ENCODE measurements at places on chromosomes 13 and 19.

GRCh38 chr19:18419699-18420460 is 682 bp downstream of the SSBP4 start:
- DNase-seq, result no peak

- no peak for DNase-seq
These were observed at the start of gene OR10H4 for GRCh38 chr19:15948223-15949058. Gene OR10H4, plus strand, starts transcription at chr19:15949008. Its CDS starts 0 bp downstream, at chr19:15949008.

GRCh38 chr13:62643799-62644524 is 1228.3 kb upstream of the PCDH20 start:
- DNase-seq, result no peak

- no peak for DNase-seq
These were observed 116.9 kb downstream of the DPF1 start for GRCh38 chr19:38107129-38107528.

GRCh38 chr13:107450931-107451330 is 764.4 kb downstream of the LIG4 start:
- DNase-seq, result no peak

DNA sequence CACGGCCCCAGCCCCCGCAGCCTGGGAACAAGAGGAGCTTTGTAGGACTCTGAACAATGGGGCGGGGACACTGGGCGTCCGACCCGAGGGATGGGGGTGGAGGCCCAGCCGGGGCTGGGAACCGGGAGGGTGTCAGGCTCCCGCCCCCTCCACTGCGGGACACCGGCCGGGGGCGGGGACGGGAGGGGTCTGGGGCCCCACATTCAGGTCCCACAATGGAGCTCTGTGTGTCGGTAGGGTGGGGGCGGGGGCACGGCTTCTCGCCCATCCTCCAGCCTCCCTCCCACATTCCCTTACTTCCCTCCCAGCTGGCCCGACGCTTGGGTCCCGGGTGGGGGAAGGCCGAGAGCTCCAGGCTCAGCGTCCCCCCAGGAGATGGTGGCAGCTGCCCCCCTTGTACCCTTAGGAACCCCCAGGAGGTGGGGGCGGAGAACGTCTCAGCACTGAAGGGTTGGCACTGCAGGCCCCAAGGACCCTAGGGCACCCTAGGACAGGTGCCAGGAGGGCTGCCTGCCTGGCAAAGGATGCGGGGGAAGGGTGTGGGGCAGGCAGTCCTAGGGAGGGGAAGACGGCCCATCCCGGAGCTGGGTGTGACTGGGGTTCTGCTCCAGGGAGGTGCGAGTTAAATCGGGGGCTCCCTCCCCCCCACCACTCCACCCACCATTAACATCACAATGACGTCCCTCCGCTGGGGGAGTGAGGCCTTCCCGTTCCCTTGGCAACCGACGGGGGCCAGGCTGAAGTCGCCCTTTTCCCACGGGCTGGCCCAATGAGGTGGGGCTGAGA is 5.3 kb downstream of the TTYH1 start:
- no peak for DNase-seq

GRCh38 chr19:22421797-22422196 is 349 bp downstream of the ZNF98 start:
- DNase-seq, result no peak

DNA sequence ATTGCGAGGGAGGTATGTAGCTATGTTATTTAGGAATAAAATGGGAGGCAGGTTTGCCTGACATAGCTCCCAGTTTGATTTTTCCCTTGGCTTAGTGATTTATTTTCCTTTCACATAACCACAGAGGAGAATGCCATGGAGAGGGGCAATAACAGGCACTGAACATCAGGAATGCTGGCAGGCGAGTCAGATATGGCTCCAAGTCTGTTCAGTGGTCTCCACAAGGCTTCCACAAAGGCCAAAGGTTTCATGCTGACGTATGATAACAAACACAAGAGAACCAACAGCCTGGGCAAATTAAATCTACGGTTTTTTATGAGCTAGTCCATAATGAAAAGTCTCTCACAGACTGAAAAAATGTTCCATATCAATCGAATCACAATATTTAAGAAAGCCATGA is 66.7 kb downstream of the SUCLA2 start:
- DNase-seq, result no peak

DNA sequence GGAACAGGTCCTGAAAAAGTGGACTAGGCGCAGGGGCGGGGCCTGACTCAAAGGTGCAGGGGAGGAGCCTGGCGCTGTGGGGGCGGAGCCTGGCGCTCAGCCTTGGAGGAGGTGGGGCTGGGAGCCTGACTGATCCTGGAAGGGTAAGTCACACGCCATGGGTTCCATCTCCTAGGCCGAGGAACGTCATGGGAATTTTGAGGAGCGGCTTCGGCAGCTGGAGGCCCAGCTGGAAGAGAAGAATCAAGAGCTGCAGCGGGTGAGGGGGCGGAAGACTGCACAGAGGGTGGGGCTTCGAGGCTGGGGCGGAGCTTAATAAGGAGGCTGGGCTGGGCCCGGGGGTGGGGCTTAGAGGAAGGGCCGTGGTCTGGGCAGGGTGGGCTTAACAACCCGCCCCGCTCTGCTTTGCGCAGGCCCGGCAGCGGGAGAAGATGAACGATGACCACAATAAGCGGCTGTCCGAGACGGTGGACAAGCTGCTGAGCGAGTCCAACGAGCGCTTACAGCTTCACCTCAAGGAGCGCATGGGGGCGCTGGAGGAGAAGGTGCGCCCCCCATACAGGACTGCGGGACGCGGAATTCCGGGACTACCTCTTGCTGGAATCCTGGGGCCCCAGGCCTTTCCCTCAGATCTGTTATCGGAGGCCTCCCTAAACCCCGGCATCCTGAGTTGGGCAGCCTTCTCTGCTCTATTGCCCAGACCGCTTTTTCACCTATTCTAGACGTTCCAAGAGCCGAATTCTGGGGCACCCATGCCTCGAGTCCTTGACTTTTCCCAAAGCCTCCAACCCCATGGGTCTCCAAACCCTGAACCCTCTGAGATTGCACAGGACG is 14.5 kb downstream of the PPFIA3 start:
- no peak for DNase-seq

GRCh38 chr19:49125025-49125731 is 5.8 kb downstream of the PPFIA3 start:
- DNase-seq, result no peak

DNA sequence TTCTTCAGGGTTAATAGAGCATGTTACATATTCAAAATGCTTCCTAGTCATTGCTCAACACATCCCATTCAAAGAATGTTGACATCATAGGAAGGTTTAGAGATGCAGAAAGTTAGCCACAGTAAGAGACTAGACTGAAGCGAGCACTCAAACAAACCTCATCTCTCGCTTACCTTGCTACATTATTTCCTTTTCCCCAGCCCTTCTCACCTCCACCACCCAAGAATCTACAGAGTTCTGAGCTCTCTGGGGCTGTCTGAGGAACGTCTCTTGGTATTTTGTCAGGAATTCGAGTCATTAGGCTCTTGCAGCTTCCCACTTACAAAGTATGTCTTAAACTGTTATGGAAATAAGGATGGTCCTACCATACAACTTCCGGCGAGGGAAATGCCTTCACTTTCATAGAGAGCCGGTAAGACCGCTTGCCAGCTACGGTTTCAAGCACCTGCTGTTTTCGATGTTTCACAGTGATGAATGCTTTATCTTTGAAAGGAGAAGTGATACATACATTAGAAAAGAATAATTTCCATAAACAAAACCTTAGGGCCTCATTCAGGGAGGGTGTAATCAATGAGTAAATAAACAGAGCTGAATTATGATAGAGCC is 65.1 kb downstream of the FLT1 start:
- DNase-seq, result no peak

GRCh38 chr13:50167967-50168366 is 152.7 kb downstream of the KCNRG start:
- no peak for DNase-seq

GRCh38 chr19:55490478-55491432 is 2.5 kb downstream of the SSC5D start:
- no peak for DNase-seq

DNA sequence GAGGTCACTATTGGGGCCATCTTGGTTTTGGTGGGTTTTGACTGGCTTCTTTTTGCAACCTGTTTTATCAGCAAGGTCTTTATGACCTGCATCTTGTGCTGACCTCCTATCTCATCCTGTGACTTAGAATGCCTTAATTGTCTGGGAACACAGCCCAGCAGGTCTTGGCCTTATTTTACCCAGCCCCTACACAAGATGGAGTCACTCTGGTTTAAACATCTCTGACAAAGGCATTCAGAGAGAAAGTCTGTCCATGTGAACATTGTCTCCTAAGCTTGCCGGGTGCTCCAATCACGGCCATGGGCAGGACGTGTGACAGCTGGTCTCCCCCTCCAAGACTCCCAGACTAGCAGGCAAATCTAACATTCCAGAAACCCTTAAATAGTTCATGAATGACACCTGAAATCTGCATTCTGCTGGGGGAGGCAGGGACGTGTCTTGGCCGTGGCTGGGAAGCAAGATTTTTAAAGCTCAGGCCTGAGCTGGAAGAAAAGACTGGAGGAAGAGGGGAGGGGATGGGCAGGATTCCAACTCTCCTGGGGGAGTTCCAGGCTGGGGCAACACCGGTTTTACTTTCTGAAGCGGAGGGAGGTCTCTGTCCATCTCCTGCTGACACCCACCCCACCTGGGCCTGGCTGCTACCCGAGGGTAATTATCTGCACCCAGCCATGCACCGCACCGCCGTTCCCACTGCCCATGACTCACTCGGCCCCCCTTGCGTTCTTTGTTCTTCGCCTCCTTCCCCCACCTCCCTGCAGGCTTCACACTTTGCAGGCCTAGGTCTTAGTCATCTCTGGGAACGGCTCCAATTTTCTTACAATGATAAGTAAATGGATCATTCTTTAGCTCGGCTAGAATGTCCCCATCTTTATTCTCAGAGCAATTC is 11.6 kb upstream of the OR1M1 start:
- DNase-seq, result no peak

DNA sequence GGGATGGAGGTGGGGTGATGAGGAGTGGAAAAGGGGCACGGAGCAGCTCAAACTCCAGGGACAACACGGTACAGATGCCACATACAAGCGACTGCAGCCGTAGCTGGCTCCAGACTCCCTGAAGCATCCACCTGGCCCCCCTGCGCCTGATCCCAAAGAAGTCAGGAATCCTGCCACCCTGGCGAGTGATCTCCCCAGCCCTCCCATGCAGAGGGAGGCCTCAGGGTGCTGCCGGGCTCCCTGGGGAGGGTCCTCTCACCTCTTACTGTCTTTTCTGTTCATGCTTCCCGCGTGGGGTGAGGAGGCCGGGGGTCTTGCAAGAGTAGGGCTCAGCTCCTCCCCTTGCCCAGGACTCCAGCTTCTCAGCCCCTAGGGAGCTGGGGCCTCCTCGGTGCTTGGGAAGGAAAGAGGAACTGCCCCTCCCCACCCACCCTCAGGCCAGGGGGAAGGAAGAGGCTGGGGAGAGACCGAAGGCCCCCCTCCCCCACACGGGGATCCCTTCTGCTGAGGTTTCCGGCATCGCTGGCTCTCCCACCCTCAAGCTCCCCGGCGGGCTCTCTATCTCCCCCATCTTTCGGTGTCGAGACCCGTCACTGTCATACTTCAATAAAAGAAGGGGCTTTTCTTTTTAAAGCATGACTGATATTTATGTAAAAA is at the start of gene RASGRP4:
Gene RASGRP4 (minus strand): TSS at position 410 of the 657 bp plus-strand sequence. CDS start 128 bp downstream, at position 282.
- DNase-seq, result no peak

- no peak for DNase-seq
These were observed 26.8 kb upstream of the UBE2L5 start for GRCh38 chr13:30395192-30396158.

DNA sequence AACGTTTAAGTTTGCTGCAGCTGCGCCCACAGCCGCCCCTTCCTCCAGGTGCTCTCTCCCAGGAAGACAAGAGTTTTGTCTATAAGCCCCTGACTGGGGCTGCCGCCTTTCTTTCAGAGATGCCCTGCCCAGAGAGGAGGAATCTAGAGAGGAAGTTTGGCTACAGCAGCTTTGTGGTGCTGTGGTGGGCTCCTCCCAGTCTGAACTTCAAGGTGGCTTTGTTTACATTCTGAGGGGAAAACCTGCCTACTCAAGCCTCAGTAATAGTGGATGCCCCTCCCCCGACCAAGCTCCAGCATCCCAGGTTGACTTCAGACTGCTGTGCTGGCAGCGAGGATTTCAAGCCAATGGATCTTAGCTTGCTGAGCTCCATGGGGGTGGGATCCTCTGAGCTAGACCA is 6.4 kb upstream of the ERICH6B start:
- DNase-seq, result no peak

DNA sequence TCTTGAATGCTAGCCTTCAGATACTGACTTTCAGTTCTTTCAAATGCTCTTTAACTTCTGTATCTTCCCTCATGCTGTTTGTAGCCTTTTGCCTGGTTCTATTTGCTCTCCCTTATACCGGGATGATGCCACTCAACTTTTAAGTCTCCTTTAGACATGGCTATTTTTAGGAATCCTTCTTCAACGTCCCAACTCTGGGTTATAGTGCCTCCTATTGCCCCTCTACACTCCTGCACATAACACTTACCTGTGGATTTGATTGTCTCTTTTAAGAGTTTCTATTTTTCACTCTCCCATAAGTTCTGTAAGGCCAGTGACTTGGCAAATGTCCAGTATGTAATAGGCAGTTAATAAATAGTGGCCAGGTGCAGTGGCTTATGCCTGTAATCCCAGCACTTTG is 343.0 kb downstream of the KLF5 start:
- DNase-seq, result no peak

- no peak for DNase-seq
These were observed 69.7 kb downstream of the ERICH6B start for GRCh38 chr13:45545686-45546409.

DNA sequence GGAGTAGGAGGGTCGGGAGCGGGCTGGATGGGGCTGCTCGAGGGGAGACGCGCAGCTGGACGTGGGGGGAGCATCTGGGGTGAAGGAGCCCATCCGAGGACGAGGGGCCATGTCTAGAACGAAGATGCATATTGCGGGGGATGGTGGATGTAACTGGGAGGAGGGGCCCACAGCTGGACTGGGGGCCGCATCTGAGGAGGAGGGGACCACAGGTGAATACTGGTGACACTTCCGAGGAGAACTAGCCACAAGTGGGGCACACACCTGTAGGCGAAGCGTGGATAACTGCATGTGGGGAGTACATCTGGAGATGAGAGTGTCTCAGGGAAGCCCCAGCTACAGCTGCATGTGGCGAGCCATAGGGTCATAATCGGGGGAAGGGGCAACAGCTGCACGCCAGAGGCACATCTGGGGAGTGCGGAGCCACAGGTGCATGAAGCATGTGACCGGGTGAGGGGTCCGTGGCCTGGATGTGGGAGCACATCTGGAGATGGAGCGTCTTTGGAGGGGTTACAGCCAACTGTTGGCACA is 402 bp downstream of the ZSWIM9 start:
- DNase-seq, result no peak

GRCh38 chr19:737591-738093 is 13.3 kb upstream of the MISP start:
- peak; percentile 13 for DNase-seq

GRCh38 chr19:54517483-54517882 is 14.9 kb downstream of the LAIR2 start:
- no peak for DNase-seq

GRCh38 chr19:50739132-50739913 is 16.2 kb downstream of the CLEC11A start:
- DNase-seq, result no peak
